ENCODE measurements at places on chromosomes 7 and 10.

- no peak overlapping the region for H3K4me3 ChIP-seq
- no peak overlapping the region for H3K27ac ChIP-seq
- H3K36me3 ChIP-seq, result no peaks in the 10 kb centered on the region
- no peak for DNase-seq
Measured at GRCh38 chr10:123398756-123399155, 244.6 kb downstream of the BUB3 start.

DNA sequence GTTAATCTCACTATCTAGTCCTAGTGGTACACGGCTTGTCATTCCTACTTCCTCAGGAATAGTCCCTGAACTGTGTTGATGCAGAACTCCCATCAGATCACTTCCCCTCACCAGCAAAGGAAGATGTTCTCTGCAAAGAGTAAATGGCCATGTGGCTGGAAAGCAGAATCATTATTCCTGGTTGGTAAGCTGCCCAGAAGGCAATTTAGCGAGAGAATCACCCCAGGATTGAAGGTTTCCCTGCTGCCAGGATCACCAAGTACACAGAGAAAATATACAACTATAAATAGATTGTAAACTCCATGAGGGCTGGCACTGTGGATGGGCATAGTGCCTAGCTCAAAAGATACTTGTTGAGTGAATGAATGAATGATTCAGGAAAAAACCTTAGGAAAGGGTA, 115.0 kb downstream of the GFRA1 start:
- no peak for DNase-seq
- H3K27me3 ChIP-seq, result peaks cover 18% of the 10 kb centered on the region
- no peaks in the 10 kb centered on the region for H3K36me3 ChIP-seq
- H3K27ac ChIP-seq, result no peak overlapping the region
- H3K4me3 ChIP-seq, result no peak overlapping the region

DNA sequence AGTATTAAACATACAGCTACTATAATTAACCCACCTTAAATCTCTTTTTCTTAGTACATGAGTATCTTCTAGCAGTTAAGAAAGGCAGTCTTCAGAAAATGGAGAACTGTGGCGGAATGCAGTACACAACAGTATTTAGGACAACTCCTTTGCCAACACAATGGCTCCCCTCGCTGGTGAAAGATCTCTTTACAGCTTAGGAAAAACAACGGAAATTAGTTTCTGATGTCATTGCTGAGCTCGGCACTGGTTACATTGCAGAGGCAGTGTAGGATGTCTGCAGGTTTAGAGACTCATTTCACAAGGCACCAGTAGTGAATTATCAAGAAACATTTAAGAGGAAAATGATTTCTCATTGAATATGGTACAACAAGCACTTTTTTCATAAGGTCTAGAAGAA, 43.4 kb downstream of the GLRX3 start:
- peaks cover 6% of the 10 kb centered on the region for H3K36me3 ChIP-seq
- peak; percentile 24 for DNase-seq
- no peak overlapping the region for H3K27ac ChIP-seq
- H3K27me3 ChIP-seq, result no peaks in the 10 kb centered on the region
- H3K4me1 ChIP-seq, result no peaks in the 10 kb centered on the region

DNA sequence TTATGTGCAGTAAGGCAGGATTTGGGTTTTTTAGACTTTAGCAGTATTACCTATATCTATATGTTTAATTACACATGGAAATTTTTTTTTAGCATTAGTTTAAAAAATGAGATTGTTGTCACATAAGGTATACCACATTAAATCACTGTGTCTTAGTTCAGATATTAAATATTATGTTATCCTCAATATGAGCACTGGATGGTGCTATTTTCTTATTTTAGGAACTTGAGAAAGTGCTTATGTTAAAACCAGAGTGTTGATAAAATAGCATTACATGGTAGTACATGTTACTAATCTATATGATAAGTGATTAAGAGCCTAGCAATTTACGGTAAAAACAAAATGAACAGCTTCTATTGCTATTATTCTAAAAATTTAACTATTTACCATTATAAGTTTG, 28.8 kb downstream of the MIOS start:
- H3K36me3 ChIP-seq, result 0 out of 2 replicates have a peak, but pooled peaks cover 3% of the 10 kb centered on the region
- H3K4me1 ChIP-seq, result no peaks in the 10 kb centered on the region
- no peak overlapping the region for H3K4me3 ChIP-seq
- H3K27me3 ChIP-seq, result no peaks in the 10 kb centered on the region
- DNase-seq, result peak; percentile 8

DNA sequence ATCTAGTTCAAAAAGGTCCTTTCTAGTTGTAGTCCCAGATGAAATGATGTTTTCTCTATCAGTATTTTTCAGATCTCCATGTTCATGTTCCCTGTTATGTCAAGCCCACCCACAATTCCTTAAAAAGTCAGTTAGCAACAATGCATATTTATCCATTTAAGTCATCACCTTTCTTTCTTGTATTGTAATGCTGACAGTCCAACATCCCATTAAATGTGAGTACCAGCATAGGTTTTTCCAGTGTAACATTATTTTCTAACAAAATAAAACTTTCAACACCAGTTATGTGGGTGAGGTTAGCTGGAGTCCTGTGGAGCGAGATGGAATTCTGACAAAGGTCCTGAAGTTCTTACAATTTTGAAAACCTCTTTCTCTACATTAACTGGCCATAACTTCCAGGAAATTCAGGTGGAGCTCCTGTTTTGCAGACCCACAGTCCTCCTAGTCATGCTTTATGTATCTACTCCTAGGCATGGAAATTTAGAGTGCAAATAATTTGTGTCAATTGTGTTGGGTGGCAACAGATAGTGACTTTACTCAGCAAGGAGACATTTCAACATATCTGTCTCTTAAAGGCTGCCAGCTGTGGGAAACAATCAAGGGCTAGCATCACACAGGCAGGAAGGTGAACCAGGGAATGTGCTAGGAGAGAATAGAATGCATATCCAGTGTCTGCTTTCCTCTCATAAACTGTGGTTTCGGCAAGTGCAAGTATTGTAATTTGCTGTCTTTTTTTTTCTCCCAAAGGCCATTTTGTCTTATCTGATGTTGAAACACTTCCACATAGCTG, 162.6 kb downstream of the MTERF1 start:
- H3K27me3 ChIP-seq, result no peaks in the 10 kb centered on the region
- H3K27ac ChIP-seq, result no peak overlapping the region
- no peak for DNase-seq

DNA sequence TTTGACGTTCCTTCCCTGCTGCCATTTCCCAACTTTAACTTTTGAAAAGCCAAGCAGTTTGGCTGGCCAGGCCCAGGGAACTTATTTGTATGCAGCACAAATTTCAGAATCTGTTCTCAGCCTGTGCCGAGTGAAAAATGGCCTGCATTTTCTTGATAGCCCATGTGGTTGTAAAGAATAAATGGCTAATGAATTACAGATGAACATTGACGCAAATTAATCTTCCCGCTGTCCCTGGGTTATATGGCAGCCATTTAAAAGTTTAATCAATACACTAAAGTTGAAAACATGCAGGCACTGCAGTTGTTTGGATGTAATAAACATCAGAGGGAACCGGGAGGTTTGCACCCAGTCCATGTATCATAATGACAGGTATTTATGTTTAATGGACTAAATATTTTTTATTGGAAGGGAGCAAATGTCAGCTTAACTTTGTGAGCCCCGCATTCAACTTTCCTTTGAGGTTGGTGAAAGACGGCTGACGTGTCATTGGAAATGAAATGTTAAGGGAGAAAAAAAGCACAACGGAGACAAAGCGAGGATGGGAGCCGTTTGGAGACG, 1092.4 kb downstream of the LRMDA start:
- no peaks in the 10 kb centered on the region for H3K4me1 ChIP-seq
- H3K4me3 ChIP-seq, result no peak overlapping the region
- H3K27ac ChIP-seq, result no peak overlapping the region
- no peaks in the 10 kb centered on the region for H3K27me3 ChIP-seq

Data from HCT116 (cell line).